ENCODE measurements at places on chromosomes 3 and 15.

DNA sequence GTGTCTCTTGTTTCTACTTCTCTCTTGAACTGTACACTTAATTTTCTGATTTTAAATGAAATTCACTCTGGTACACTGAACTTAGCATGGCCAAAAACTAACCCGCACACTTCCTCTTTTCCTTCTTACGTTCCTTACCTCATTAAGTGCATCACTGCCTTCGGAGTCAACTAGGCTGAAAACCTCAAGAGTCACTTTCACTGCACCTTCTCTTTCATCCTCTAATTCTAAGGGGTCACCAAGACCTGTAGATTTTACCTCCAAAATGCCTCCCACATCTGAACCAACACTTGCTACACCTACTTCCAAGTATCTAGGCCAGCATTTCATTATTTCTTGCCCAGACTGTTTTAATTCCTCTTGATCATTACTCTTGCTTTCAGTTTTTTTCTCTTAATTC is 6.6 kb downstream of the CBLB start:
- no peak for DNase-seq

DNA sequence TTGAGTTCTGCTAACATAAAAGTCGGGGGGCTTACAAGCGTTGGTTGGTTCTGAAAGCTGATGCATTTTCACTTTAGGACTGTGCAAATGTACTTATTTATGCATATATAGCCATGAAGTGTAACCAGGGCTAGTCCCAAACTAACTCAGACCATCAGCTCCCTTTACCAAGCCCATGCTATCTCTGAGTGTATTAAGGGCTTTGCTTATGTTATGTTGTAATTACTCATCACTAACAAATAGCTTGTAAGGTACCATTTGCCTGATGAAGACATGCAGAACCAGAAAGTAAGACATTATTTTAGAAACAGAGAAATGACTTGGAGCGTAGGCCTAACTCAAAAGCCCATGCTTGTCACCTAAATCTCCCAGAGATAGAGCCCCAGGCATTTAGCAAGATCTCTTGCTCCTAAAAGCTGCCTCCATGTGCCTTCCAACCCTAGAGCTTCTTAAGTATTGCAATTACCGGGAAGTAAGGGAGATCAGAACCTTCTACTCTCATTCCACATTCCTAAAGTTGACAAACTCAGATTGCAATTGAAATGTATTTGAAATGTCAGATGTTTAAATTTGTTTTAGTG is 362.9 kb upstream of the RBMS3 start:
- DNase-seq = no peak

DNA sequence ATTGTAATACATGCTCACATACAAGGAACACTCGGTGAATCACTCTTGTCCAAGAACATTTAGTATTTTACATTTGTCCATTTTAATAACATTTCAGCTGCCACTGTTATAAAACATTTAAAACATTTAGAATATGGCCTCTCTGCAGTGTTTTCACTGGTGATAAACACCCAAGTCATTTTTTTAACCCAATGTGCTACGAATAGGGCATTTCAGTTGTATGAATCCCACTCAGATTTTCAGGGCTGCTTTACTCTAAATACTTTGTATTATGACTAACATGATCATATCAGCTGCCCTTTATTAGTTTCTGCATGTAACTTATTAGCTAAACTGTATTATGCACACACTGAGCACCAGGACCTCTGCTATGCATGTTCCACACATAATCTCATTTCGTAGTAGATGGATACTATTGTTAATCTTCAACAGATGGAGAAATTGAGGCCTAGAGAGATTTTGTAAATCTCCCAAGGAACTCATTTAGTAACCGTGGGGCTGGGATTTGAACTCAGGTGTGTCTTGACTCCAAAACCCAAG is 148.6 kb upstream of the CDIN1 start:
- DNase-seq = no peak

- no peak for DNase-seq
These were observed 34.5 kb downstream of the VPS8 start for GRCh38 chr3:184846496-184846895.

DNA sequence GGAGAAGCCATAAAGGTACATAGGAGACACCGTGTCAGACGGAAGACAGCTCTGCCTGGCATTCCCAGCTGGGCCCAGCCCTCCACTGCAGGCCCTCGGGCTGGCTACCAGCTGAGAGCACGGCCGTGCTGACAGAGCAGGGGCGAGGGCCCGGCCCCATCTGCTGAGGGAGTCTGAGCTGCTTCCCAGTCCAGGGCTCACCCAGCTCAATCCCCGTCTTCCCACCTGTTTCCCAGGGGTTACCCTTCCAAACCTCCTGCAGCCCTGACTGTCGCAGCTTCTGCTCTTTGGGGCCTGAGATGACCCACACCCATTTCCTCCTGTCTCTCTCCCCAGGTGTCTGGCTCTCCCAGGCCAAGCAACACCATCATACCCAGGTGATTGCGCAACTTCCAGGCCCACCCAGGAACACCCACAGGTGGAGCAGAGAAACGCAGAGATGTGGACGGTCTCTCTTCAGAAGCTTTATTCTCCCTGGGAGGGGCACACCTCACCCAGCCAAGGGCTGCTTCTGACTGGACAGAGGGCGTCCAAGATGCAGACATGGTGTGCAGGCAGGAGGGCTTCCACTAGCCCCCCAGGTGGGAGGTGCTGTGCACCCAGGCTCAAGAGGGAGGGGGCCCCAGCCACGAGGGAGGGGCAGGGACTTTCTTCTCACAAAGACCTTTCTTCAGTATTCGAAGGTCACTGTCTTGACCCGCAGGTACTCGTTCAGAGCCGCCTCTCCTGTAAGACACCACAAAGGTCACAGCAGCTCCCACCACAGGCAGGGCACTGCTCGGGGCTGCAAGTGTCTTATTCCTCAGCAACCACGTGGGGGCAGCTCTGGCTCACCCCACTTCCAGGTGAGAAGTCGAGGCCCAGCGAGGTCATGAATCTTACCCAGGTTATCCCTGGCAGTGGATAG is 19.4 kb upstream of the SLC41A3 start:
- DNase-seq = no peak

DNA sequence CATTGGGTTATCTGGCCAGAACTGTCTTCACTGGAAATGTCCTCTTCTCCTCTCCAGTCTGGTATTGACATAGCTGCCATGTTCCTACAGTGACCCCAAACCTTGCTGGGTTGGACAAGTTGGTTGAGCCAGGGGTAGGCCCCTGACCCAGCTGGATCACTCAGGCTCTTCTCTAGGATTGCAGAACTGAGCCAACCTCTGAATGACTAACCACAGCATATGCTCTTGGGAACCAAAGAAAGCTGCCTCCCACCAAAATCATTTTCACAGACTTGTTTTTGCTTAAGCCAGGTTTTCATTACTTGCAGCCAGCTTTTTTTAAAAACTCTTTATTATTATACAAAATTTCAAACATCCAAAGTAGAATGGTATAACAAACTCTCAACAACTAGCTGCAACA is 41.4 kb downstream of the FSIP1 start:
- DNase-seq = no peak

- DNase-seq = no peak
These were observed 10.8 kb downstream of the THRB start for GRCh38 chr3:24483873-24484272.

GRCh38 chr3:37627951-37628620 is 233.6 kb upstream of the CTDSPL start:
- no peak for DNase-seq

DNA sequence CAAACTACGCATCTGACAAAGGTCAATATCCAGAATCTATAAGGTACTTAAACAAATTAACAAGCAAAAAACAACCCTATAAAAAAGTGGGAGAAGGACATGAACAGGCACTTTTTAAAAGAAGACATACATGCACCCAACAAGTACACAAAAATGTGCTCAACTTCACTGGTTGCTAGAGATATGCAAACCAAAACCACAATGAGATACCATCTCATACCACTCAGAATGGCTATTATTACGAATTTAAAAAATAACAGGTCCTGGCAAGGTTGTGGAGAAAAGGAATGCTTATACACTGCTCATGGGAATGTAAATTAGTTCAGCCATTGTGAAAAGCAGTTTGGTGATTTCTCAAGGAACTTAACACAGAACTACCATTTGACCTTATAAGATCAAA is 175.6 kb upstream of the MLF1 start:
- no peak for DNase-seq
